ENCODE measurements at places on chromosomes 1 and 21.
A peak's percentile ranks its signal among the peaks of the same experiment; 100 is the strongest.

GRCh38 chr1:188489336-188490112 lies 1660.8 kb downstream of the PLA2G4A start:
- no peak for DNase-seq

DNA sequence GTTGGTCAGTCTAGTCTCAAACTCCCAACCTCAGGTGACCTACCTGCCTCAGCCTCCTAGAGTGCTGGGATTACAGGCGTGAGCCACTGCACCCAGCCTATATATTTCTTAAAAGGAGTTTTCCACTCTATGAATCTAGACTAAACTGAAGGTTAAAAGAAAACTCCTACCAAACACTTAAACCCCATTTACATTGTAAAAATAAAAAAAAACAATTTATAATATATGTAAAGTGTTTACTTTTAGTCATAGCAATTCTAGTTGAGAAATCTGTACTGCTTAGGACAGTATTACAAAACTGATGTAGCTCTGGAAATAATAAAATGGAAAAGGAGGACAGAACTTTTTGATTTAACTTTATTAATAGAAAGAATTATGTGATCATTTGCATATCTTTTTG lies 9.5 kb downstream of the ASB17 start:
- no peak for DNase-seq

- no peak for DNase-seq
Measured at GRCh38 chr1:112840631-112841624, 115.1 kb downstream of the SLC16A1 start.

DNA sequence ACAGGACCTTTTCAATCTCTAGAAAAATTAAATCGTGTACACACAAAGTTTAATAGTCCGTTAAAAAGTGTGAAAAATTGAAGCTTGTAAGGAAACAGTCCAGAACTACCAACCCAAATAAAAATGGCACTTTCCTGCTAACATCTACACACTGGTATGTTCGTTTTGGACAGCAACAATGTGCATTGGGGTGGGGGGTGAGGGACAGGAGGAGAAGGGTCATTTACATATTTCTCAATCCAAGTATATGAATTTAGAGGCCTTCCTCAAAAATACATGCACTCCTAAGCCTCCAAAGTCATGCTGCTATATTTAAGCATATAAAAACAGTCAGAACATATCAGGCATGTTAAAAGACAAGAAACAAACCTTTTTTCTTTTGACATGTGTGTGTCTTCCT lies 2.5 kb downstream of the PPP1R15B start:
- DNase-seq = no peak

- no peak for DNase-seq
Measured at GRCh38 chr1:154751690-154752089, 118.4 kb downstream of the KCNN3 start.

- peak; percentile 51 for DNase-seq
Measured at GRCh38 chr1:167713330-167714081, 8.3 kb upstream of the MPZL1 start.

- no peak for DNase-seq
Measured at GRCh38 chr1:77218477-77219165, 609 bp downstream of the PIGK start.

GRCh38 chr1:64266991-64267390 lies 63.6 kb downstream of the UBE2U start:
- no peak for DNase-seq

- no peak for DNase-seq
Measured at GRCh38 chr1:224789311-224789710, 140.2 kb upstream of the DNAH14 start.

GRCh38 chr1:22048351-22049192 lies 3.9 kb upstream of the CDC42 start:
- DNase-seq = no peak

DNA sequence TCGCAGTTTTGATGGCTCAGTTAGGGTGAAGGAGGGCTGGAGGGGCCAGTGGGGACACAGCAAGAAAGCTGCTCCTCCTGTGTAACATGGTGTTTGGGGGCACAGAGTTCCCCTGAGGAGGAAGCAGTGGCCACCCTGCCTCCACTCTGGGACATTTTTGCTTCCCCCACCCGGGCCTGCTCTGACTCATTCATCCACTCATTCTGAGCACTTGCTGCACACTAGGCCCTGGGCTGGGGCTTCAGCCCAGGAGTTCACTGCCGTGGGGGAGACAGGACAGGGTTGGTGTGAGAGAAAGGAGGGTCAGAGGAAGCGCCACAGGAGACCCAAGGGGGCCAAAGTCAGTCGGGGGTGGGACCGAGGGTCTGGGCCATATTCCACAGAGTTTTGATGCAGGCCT lies 41.4 kb upstream of the ACOT11 start:
- no peak for DNase-seq

DNA sequence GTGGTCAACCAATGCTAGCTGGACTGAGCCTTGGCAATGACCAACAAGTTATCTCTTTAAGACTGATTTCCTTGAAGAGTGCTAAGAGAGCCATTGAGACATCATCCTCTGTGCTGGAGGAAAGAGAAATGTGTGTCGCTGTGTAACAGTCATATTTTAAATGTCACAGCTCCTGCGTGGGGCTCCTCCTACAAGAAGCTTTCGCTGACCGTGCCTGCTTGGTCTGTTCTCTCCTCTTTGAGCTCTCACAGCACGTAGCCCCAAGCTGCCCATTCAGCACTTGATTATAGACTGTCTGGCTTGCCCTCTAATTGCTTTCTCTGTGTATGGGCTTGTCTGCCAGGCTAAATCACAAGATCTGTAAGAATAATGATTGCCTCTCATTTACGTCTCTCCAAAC lies 221.3 kb downstream of the FOXD2 start:
- no peak for DNase-seq

- peak; percentile 61 for DNase-seq
Measured at GRCh38 chr1:17118706-17119075, 560 bp downstream of the PADI2 start.

DNA sequence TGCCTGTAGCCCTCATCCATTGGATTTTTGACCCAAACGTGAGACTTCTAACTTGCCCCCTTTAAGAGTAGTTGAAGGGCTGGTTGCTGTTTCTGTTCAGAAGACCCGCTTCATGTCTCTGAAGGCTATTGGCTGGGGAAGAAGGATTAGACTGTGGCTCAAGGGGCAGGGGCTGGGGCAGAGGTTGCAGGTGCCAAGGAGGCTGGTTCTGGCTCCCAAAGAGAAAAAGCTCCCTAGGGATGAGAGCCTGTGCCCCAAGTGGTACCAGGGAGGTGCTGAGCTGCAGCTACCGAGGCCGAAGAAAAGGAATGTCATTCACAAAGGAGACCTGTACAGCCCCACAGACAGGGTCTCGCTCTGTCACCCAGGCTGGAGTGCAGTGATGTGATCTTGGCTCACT lies 5.8 kb downstream of the WNT3A start:
- DNase-seq = no peak

DNA sequence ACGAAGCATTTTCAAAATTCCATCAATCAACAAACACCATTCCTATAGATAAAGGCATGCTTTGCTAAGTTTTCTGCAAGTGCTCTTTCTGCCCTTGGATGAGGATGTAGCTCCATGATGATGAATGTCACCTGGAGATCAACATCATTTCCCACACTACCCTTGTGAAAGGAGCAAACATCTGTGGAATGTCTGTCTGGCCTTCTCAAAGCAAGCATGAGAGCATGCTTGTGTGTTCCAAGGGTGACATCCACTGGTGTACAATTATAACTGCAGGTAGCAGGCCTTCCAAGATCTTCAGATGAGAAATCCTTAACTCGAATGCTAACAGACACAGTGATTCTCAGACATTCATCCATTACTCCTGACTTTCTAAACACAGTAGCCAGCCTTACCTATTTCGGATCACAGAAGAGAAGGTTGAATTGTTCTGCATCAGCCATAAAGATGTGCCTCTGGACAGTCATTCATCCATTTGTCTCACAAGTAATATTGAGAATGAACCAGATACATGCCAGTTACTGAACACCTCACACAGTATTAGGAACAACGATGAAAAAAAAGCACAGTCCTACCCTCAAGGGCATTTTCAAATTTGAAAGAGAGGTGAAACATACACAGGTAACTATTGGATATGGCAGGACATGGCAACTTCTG lies 162.4 kb downstream of the TPR start:
- peak; percentile 44 for DNase-seq

Measured in SK-N-SH (cell line).